ENCODE measurements at places on chromosomes 4 and X.

GRCh38 chr4:165493359-165493758, 114.6 kb downstream of the CPE start:
- DNase-seq, result peak; percentile 61

GRCh38 chr4:1192493-1193205, 20.3 kb upstream of the SPON2 start:
- no peak for DNase-seq

DNA sequence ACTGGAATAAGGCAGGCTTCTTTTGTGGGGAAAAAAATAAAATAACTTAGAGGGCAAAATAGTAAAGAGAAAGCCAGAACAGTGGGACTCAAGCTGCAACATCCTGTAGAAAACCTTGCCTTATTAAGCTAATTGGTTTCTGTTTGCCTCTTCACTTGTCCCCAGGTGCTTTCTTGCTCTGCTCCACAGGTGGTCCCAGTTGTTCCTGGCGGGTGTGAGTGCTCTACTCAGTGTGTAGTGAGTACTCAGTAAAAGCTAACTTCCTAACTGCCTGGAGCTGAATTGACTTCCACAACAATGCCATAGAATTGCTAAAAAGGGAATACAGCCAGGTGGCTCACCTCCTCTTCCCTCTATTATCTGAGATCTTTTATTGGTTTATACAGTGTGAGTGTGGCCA, 930.2 kb downstream of the C4orf33 start:
- no peak for DNase-seq

GRCh38 chrX:48530736-48531135, 8.8 kb upstream of the TBC1D25 start:
- no peak for DNase-seq

GRCh38 chrX:40552768-40553167, 28.0 kb upstream of the ATP6AP2 start:
- no peak for DNase-seq

DNA sequence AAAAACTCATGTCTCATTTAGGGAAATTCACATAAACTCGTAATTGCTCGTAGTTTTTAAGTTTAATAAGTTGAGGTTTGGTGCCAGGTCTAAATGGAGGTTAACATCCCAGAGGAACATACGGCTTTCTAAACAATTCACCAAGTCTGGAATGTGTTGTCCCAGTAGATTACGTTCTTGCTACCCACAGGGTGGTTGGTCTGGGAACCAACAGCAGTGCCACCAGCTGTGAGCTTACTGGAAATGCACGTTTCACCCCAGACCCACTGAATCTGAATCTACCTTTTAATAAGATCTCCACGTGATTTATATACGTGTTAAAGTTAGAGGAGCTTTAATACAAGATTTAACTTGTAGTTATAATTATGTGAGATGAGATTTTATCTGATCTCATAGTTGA, 134.3 kb downstream of the BMPR1B start:
- DNase-seq, result peak; percentile 3
